ENCODE measurements at places on chromosomes 2 and 18.

- DNase-seq: no peak
These were observed 11.5 kb downstream of the PGAP1 start for GRCh38 chr2:196914867-196915460.

- DNase-seq: no peak
These were observed 118.6 kb downstream of the ANKRD44 start for GRCh38 chr2:197191940-197192322.

DNA sequence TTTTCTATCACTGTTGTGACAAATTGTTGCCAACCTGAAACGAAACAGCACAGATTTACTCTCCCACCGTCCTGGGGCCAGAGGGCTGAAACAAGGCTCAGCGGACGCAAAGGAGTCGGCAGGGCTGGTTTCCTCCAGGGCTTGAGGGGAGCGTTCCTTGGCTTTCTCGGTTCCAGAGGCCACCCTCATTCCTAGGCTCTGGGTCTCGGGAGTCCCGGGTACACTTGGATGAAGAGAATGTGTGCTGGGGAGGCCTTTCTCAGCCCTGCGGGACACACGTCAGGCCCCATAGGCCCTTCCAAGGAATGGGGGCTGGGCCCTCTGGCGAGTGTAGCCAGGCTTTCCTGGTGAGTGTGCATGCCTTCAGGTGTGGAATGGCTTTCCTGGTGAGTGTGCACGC, 287.3 kb upstream of the HS6ST1 start:
- DNase-seq: peak; percentile 48

DNA sequence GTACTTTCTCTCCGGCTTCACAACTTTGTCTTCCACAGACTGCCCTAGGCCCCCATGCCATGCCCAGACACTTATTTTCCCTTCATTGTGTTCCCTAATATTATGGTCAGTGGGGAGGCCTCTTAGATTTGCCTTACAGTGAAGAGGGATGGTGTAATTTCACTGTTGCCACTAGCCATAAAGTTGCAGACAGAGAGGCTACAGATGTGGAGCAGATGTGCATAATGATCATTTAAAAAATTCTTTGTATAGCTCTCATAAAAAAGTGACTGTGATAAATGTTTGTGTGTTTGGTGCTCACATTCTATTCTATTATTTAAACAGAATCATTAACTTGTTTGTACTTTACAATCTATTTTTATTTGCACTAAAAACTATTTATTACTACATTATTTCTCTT, 67.5 kb upstream of the FN1 start:
- no peak for DNase-seq

DNA sequence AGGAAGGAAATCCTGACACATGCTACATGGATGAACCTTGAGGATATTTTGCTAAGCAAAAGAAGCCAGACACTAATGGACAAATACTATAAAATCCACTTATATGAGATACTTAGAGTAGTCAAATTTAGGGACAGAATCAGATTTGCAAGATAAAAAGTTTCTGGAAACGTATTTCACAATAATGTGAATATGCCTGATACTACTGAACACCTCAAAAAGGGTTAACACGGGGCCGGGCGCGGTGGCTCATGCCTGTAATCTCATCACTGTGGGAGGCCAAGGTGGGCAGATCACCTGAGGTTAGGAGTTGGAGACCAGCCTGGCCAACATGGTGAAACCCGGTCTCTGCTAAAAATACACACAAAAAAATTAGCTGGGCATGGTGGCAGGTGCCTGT, 1.7 kb upstream of the RMC1 start:
- no peak for DNase-seq
